Thoracic aorta (tissue), 2 donors: ENCODE measurements at places on chromosomes 2 and 18. TPM values are rescaled to one million over a fixed set of nuclear protein-coding genes. Genes with fewer than 3 reads are reported as not detected.

DNA sequence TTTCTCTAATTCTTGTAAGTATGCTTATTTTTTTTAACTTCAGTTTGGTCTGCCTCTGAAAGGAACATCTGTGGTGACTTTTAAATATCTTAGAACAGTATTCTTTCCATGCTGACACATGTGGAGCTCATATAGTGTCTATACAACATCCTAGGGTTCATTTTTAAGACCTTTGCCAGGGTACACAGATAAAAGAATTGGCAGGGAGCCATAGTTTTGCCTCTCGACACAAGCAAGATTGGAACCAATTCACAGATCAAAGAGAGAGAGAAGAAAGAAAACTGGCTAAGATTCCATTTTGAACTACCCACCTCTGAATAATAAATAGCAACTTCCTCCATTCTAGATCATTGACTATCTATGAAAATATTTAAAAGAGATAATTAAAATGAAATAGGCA lies 142.7 kb upstream of the ST6GAL2 start:
- DNase-seq: no peak

DNA sequence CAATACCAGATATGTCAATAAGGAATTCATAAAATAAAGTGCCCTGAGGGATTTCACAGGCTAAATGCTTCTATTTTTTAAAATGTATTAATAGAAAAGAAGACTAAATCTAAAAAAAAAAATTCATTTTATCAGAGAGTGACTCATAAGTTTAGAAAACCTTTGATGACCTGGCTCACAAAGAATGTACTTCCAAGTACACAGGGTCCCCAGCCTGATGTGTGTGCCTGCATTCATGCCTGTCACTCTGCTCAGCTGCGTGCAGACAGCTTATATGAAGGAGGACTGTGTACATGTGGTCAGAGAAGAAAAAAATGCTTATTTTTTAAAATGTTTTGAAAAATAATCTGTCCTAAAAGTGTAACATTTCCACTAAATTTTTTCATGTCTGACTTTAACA lies 3.0 kb upstream of the CPS1 start:
- DNase-seq: no peak

- no peak for DNase-seq
Observed at GRCh38 chr2:217740756-217741155, 262.0 kb downstream of the TNS1 start.

GRCh38 chr2:209648714-209649113 lies 122.9 kb upstream of the UNC80 start:
- no peak for DNase-seq

- no peak for DNase-seq
Observed at GRCh38 chr18:39558658-39559057, 1993.1 kb upstream of the CELF4 start.

SCN9A gene
- total RNA-seq: 4.5 TPM

FSHR gene
- total RNA-seq: not detected

AAK1 gene
- total RNA-seq: 55.2 TPM

L3MBTL4 gene
- 5.3 TPM for total RNA-seq

VSNL1 gene
- not detected for total RNA-seq

APLF gene
- 5.8 TPM for total RNA-seq

GRCh38 chr2:159095813-159096212 lies 127.4 kb downstream of the TANC1 start:
- DNase-seq: no peak

FAM210A gene
- total RNA-seq: 8.7 TPM

DNA sequence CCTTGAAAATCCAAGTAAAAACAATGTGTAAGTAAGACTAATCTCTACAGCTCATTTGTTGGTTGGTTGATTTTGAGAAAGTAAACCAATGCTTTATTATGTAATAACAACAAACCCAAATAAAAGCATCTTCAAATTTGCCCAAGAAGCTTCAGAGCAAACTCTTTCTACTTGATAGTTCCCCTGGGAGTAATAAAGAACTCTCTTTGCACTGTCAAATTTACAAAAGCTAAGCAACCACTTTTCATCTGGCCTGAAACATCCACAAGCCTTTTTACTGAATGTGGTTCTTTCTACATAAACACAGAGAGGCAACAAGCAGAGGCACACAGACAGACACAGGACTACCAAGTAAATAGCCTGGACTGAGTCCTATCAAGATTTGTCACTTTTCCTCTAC lies 28.8 kb upstream of the CACNB4 start:
- DNase-seq: no peak

DNA sequence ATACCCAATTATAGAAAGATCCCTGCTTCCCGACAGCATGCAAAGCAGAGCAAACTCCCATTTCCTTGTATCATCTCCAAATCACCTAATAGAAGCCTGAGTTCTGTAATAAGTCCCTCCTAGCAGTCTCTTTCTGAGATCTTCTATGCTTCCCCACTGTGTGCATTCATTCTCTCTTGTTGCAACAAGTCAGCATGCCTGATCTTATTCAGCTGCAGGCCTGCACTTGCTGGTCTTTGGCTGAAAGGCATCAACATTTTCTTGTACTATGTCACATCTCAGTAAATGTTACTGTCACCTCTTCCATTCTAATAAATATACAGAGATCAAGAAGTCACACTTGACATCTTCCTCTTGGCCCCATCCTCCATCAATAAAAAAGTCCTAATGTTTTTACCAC lies 449.9 kb upstream of the MEX3C start:
- no peak for DNase-seq

PPP1R1C gene
- total RNA-seq: not detected

GRCh38 chr2:71999580-71999979 lies 148.1 kb downstream of the CYP26B1 start:
- no peak for DNase-seq

GRCh38 chr2:50401772-50402653 lies 629.9 kb downstream of the NRXN1 start:
- no peak for DNase-seq

- no peak for DNase-seq
Observed at GRCh38 chr2:105977212-105977611, 216.9 kb downstream of the UXS1 start.

DNA sequence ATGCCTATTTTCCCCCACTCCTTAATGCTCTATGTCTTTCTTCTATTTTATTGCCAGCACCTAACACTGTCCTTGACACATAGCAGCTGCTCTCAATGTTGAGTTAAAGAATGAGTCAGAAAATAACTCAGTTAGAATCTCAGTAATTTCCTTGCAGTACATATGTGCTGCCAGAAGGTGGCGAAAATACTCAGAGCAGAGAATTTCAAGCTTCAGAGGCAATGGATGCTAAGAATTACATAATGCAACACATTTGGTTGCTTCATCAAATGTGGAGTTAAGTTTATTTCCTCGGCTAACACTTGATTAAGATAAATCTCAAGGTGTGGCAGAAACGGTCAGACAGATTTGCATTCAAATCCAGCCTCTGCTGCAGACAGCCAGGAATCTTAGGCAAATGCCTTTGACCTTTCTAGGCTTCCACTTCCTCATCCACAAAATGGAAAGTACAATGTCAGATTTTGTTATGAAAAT lies 105.6 kb downstream of the VSNL1 start:
- DNase-seq: no peak

PDE11A gene
- 3.5 TPM for total RNA-seq

CNDP2 gene
- total RNA-seq: 106 TPM

DLX2 gene
- not detected for total RNA-seq

DNA sequence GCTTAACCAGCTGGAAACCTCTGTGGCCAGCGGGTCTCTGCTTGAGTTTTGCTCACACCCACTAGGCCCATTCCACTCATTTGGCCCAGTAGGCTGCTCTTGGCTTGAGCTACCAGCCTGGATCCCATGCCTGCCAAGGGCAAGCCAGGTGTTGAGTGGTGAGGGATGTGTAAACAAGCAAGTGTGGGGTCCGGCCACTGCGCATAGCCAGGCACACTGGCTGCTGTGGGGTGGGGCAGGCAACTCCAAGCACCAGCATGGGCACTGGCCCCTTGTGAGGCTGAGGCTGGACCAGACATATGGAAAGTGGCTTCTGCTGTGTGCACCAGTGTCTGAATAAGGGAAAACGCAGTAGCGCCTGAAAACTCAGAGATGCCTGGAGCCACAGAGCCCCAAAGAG lies 732.7 kb downstream of the NR4A2 start:
- no peak for DNase-seq

GRCh38 chr2:26144953-26145680 lies 27.8 kb upstream of the GAREM2 start:
- DNase-seq: peak; percentile 9

ADD2 gene
- 1.6 TPM for total RNA-seq

POTEE gene
- not detected for total RNA-seq

GRCh38 chr2:130852521-130853115 lies 15.9 kb downstream of the ARHGEF4 start:
- DNase-seq: no peak

GRCh38 chr18:55338978-55339650 lies 248.9 kb downstream of the TCF4 start:
- DNase-seq: no peak

GRCh38 chr2:137221797-137222492 lies 456.6 kb downstream of the THSD7B start:
- DNase-seq: no peak

DNA sequence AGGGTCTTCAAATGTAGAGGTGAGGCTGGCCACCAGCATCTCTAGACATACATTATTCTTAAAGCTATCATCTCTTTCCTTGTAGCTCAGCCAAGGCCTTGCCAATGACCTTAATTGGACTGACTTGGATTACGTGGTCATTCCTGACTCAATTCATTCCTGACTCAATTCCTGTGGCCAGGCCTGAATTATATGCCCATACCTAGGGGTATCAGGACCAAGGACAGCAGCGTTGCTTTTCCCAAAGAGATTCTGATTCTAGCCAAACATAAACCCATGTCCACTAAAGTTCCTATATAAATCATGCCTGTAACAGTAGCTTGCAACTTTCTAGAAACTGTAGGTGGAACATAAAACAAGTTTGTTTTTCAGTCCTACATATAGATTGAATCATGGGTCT lies 231.7 kb downstream of the ARL6IP6 start:
- no peak for DNase-seq

DNA sequence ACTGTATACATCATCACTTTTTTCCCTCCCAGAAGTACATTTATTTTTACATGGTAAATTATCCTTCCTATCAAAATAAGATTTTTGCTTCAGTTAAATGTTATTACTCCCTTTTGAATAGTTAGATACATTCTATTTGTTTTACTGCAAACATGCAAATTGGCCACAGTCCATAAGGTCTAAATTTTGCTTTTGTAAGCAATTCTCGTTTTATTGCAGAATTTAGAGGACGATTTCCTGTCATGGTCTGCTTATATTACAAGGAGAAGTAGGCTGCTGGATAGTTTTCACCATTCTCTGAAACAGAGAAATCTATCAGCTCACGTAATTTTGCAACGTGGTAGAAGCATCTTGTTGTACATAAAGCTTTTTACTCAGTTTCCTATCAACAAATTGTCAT lies 1632.5 kb downstream of the LRP1B start:
- no peak for DNase-seq

DNA sequence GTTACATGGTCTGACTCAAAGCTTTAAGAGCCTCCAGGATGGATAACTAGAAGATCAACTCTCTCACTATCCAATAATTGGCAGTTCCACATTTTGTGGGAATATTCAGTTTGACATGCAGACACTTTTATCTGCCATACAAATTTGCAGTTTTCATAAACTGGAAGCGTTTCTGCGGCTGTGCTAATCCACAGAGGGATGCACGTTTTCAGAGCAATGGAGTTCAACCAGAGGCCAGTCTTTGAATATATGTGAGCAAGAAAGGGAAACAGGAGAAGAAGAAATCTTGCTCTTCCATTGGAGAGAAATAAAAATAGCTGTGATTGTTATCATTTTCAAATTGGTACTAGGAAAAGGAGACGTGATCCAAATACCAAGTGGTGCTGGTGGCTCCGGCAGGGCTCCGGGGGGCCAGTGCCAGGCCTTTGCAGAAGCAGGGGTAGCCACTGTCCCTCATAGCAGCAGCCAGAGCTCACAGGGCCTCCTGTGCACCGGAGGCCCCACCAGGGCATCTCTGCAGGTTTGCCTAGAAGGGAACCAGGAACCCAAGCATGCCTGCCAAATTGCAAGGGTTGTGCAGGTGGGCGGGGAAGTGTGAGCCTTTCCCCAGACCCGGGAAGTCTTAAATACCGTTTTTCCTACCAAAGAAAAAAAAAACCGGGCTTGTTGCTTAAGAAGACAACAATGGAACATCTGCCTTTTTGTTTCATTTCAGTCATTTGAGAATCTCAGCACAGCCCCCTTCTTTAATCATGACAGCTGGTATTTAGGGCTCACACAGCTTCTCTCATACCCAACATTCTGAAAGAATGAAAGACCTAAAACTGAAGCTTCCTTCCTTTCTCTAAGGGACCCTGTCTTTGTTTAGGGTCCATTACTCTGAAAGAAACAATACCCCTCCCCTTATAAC lies 791.1 kb upstream of the SOX11 start:
- DNase-seq: no peak

GRCh38 chr2:231926761-231927565 lies 767 bp upstream of the NPPC start:
- no peak for DNase-seq

DNA sequence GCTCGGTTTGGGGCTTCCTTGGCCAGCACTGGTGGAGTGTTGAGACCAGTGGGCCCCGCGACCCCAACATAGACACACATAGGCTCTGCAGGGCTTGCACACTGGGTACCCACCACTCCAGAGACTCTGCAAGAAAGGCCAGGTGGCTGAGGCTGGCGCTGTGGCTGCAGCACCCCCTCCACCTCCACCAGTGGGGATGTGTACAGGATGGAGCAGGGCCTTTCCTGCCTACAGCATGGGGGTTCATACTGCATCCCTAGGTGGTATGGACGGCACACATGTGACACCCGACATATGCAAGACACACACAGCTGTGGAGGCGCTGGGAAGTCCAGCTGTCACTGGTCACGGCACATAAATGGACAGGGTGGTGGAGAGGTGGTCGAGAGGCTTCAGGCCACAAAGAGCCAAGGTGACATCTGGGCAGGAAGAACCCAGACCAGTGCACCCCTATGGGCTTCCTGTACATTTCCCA lies 1.3 kb downstream of the RNPEPL1 start:
- no peak for DNase-seq

DNA sequence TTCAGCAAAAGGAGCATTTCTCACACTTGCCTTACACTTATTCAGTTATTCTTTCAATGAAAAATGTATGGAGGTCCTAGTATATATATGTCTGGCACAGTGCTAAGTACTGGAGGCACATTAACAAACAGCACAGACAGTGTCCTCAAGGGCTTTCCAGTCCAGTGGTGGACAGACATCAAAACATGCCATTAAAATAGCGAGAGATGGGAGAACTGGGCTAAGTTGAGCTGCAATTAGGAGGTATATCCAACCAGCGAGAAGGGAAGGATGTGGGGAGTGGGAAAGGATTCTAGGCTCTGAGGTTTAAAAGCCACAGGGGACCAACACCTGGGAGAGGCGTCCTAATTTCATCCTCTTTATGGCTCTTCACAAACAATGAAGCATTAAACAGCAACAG lies 127.5 kb upstream of the TTC39C start:
- no peak for DNase-seq

- no peak for DNase-seq
Observed at GRCh38 chr18:45522371-45522770, 92.9 kb upstream of the SLC14A2 start.

GRCh38 chr18:9906481-9906880 lies 7.3 kb upstream of the VAPA start:
- no peak for DNase-seq
